Caki2 (cell line): ENCODE measurements at places on chromosomes 7 and 10. TPM values are rescaled to one million over a fixed set of nuclear protein-coding genes. Genes with fewer than 3 reads are reported as not detected.

The SPDYE1 gene
- not detected in 2 replicates for total RNA-seq

The KEL gene
- not detected in 2 replicates for total RNA-seq

The CYP3A4 gene
- not detected in 2 replicates for total RNA-seq

The FZD8 gene
- total RNA-seq: 23.4 and 26.5 TPM in 2 replicates

The NHLRC2 gene
- total RNA-seq: 9.8 and 21.8 TPM in 2 replicates

The LRIT1 gene
- total RNA-seq: not detected in 2 replicates

The AMZ1 gene
- total RNA-seq: not detected in 2 replicates

The TLL2 gene
- total RNA-seq: 1.3 and 3.8 TPM in 2 replicates

The GPNMB gene
- 32.7 and 33.1 TPM in 2 replicates for total RNA-seq

The GRID2IP gene
- total RNA-seq: not detected in 2 replicates
